CD8-positive, alpha-beta memory T cell (primary cell): ENCODE measurements at places on chromosomes 16 and 17.

DNA sequence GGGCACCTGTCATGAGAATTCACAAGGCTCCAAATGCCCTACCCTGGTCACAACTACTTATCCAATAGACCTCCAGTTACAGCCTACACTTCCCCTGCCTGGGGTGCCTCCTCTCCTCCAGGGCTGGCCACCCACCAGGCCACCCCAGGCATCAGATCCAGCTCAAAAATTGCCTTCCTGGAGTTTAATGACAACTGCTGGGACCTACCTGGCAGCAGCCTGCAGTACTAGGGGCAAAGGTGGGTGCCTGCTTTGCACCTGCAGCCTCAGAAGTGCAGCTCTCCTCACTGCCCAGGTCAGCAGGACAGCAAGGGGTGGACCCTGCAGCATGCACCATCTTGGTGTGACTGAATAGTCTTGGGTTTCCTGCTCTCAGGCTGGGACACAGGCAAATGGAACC, 3.6 kb downstream of the GP1BA start:
- no peak for DNase-seq

- no peak for DNase-seq
Observed at GRCh38 chr16:850668-851067, 50.1 kb upstream of the GNG13 start.

GRCh38 chr17:40358323-40359038, 6.1 kb downstream of the GJD3 start:
- DNase-seq, result peak; percentile 86

GRCh38 chr17:12422651-12423050, 243.0 kb upstream of the MYOCD start:
- DNase-seq, result no peak

DNA sequence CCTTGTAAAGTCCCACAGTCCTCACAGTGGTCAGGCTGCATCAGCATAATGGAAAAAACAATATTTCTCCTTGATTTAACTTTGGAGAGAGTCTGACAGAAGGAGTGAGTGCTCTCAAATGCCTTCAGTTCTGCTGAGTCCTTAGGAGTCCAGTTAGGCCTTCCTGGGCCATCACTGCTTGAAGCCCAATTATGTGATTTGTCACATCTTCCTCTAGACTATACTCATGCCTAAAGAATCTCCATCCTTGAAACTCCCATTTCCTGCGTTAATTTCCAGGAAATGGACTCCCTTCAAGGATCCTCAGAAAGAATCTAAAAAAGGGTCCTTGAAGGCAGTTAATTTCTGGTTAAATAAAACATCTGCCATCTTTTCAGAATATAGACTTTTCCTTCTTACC, 52.8 kb downstream of the SLFN5 start:
- no peak for DNase-seq

- DNase-seq, result no peak
Observed at GRCh38 chr17:69060822-69061221, at the start of gene ABCA9. TSS of gene ABCA9 (minus strand) at chr17:69060927. CDS start at chr17:69051126, 9,801 bp downstream.

- no peak for DNase-seq
Observed at GRCh38 chr17:69812240-69812837, 262.7 kb upstream of the KCNJ16 start.

GRCh38 chr17:17761894-17762743, 74.7 kb downstream of the SREBF1 start:
- no peak for DNase-seq
